ELF-1 (cell line): ENCODE measurements at places on chromosomes 5 and 9.

- no peak for DNase-seq
Observed at GRCh38 chr5:8383616-8384015, 514.7 kb downstream of the MTRR start.

GRCh38 chr5:112109331-112110007 is 309.6 kb downstream of the EPB41L4A start:
- peak; percentile 71 for DNase-seq

DNA sequence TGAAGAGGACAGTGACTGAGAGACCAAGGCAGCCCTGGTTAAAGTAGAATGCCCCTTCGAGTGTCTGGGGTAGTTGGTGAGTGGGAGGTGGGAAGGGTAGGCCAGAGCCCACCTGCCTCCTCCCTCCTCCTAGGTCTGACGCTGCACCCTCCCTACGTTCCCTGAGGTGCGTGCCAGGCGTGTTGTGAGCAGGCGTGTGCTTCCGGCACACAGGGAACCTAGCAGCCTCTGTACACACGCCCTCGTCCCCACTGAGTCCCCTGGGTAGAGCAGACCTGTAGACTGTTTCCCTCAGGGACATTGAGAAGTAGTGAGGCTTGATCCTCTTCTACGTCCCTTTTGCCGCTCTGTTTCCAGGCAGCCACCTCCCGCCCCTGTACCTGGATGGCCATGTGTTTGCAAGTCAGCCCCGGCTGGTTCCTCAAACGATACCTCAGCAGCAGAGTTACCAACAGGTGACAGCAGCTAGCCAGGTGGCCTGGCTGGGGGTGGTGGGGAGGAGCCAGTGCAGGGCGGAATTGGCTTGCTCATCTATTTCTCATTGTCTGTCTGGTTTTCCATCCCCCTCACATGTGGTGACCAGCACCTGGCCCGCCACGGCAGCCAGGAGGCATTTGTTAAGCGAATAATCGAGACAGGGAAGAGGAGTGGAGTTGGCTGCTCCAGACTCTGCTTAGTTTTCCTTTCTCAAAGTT is 16.8 kb upstream of the POMT1 start:
- no peak for DNase-seq

DNA sequence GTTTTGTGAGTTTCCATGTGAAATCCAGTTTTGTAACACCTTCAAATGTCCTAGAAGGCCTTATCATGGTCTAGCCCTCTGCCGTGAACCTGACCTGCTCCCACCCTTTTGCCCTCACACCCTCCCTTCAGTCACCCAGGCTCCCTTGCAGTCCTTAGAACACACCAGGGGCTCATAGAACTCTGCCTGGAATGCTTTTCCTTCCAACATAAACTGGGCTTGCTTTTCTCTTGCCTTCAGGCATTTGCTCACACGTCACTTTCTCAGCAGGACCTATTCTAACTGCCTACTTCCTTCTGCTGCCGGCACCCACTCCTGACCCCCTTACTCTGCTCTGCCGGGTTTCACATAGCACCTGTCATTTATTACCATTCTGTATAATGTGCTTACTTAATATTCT is 111.9 kb downstream of the PDE8B start:
- DNase-seq, result peak; percentile 80

DNA sequence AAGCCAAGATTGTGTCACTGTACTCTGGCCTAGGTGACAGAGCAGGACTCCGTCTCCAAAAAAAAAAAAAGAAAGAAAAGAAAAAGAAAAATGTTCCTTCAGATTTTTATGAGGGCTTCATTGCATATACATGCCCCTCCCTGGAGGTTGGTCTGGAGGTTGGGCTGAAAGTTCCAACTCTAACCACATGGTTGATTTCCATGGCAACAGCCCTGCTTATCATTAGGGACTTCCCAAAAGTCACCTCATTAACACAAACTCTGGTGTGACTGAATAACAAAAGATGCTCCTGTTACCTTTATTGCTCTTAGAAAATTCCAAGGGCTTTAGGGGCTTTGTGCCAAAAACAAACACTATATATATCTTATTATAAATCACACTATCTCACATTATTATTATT is 113.8 kb downstream of the TMC1 start:
- peak; percentile 56 for DNase-seq

DNA sequence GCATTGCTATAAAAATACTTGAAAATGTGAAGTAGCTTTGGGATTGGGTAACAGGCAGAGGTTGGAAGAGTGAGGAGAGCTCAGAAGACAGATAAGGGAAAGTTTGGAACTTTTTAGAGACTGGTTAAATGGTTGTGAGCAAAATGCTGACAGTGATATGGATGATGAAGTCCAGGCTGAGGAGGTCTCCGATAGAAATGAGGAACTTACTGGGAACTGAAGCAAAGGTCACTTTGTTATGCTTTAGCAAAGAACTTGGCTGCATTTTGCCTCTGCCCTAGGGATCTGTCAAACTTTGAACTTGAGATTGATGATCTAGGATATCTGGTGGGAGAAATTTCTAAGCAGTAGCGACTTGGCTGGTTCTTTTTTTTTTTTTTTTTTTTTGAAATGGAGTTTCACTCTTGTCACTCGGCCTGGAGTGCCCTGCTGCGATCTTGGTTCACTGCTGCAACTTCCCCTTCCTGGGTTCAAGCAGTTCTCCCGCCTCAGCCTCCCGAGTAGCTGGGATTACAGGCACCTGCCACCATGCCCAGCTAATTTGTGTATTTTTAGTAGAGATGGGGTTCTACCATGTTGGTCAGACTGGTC is 998.9 kb downstream of the TLE1 start:
- no peak for DNase-seq

DNA sequence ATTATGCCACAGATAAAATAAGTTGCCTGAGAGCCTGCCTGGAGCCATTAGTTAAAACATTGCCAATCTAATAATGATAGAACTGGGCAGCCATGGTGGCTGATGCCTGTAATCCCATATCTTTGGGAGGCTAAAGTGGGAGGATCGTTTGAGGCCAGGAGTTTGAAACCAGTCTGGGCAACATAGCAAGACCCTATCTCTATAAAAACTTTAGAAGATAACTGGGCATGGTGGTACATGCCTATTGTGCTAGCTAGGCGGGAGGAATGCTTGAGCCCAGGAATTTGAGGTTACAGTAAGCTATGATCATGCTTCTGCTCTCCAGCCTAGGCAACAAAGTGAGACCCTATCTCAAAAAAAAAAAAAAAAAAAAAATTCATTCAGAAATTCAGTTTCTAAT is 52.6 kb downstream of the RAI14 start:
- no peak for DNase-seq

DNA sequence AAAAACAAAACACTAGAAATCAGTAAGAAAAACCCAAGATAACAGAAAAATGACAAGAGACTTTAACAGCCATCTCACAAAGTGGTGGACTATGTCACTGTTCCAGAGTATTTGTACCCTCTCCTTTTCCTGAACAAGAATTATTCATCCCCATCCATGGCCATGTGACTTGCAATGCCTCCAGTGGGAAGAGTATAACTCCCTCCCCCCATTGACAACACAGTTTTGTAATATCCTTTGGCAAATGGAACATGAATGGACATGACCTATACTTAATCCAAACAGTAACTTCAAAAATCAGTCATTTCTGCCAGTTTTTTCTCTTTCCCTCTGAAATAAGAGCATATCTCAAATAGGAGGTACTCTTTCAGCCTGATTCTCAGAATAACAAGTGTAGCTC is 33.9 kb downstream of the PTBP3 start:
- no peak for DNase-seq

DNA sequence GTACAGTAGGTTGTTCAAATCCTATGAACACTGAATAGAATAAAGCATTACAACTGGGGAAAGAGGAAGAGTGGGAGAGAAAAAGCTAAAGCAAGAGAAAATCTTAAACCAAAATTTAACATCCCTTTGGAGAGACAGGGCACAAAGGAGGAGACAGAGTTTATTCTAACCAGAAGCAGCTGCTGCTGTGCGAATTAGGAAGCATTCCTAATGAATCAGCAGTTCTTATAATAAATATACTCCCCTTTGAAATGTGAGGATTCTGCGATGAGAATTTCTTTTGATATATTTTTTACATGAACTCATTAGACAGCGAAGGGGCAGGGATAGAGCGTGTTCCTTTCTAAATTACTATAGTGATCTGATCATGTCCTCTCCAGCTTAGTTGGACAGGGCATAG is 233.4 kb downstream of the DENND1A start:
- DNase-seq, result no peak

GRCh38 chr5:125868036-125868435 is 555.2 kb upstream of the GRAMD2B start:
- DNase-seq, result no peak

DNA sequence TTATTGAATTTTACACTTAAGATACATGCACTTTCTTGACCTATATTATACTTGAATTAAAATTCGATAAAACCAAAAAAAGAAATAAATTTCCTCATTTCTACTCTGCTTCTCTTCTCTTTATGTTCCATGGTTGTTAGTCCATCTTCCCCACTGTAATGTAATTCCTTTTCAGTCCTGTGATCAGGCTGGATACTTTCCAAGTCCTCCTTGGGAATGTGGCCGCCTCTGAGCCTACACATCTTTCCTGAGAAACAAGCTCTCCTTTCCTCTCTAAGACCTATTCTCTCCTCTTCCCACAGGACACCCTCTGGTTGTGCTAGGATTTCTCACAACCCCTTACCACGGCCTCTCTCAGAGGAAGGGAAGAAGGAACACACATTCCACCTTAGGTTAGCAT is 285.1 kb downstream of the DNAH5 start:
- DNase-seq, result no peak

DNA sequence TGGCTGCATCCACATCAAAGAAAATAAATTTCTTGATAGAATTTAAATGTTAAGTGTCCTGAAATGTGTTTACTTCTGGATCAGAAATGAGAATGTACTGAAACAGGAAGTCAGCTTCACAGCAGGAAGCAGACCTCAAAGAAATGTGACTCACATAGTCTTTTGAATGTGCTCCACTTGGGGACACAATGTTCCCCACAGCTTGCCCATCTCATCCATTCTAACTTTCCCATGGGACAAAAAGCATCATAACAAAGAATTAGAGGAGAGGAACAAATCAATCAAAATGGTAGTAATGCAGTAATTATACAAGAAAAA is 85.7 kb downstream of the GRAMD2B start:
- no peak for DNase-seq

GRCh38 chr9:115553060-115553773 is 435.3 kb upstream of the TNC start:
- DNase-seq, result no peak

DNA sequence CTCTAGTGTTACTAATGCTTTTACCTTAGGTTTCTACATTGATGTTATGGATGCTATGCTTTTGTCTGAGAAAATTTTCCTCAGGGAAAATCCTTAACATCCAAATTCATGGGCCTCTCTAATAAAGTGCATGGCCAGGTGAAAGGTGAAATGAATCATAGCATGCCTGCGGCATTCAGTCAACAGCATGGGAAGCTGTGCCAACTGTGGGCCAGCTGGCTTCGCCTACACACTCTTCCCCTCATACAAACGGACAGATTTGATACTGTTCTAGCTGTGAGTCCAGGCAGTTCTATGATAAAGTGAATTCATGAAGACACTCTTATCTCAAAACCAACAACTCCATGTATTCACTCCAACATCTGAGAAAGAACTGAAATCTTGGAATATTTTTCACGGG is 374.1 kb downstream of the PLK2 start:
- no peak for DNase-seq

DNA sequence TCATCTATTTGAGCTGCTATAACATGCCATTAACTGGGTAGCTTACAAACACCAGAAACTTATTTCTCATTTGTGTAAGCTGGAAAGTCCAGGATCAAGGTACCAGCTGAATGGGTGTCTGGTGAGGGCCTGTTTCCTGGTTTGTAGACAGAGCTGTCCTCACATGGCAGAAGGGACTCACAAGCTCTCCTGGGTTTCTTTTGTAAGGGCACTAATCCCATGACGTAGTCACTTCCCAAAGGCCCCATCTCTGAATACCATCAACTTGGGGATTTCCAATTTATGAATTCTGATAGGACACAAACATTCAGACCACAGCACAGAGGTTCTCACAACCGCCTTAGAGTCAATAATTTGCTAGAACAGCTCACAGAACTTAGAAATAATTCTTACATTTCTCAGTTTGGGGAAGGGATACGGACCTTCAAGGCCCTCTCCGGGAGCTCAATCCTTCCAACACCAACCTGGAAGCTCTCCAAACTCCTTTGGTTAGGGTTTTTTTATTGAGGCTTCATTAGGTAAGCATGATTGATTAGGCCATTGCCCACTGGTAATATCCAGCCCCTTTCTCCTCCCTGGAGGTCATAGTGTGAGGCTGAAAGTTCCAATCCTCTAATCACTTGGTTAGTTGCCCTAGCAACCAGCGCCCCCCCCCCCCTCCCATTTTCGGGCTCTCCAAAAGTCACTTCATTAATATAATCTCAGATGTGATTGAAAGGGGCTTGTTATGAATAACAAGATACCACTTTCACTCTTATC is 7.6 kb upstream of the DNAJA1 start:
- DNase-seq, result no peak

- no peak for DNase-seq
Observed at GRCh38 chr5:147482706-147483180, 27.1 kb downstream of the DPYSL3 start.

GRCh38 chr9:128244837-128245231 is 31.0 kb downstream of the GOLGA2 start:
- peak; percentile 50 for DNase-seq

GRCh38 chr9:82722561-82722960 is 340.4 kb downstream of the RASEF start:
- DNase-seq, result no peak

DNA sequence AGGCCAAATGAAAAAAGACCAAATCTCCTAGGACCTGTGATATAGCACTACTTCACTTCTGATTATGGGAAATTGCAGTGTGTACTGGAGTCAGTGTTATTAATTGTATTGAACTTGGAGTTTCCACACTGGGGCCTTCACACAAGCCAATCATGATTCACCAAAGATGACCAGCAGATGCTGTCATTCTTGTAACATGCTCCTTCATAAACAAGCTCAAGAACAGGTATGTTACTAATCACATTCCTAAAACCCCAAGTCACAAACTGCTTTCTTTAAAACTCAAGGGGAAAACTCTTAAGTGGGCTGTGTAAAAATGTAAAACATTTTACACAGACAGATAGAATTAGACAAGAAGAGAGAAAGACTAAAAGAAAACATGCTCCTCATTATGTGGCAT is 5.6 kb downstream of the KLHL3 start:
- DNase-seq, result no peak

DNA sequence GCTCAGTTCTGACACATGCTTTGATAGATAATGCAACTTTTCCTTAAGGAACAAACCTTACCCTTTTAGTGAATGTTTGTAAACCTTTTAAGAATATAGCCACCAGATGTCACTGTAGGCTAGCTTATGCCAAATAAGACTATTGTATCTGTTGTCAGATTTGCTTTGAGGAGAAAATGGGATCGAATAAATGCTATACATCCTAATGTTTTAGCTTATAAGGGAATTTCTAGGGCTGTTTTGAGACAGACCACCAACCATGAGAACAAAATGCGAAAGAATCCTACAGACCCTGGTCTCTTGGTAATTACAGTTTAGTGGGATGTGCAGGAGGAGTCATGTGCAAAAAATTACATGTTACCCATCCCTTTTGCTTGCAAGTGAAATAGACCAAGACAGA is 127.6 kb upstream of the NMUR2 start:
- DNase-seq, result no peak
